ENCODE measurements at places on chromosomes 1 and 21. TPM values are rescaled to one million over a fixed set of nuclear protein-coding genes. Genes with fewer than 3 reads are reported as not detected.
A peak's percentile ranks its signal among the peaks of the same experiment; 100 is the strongest.

- DNase-seq = no peak
Measured at GRCh38 chr1:165114022-165114888, 242.3 kb downstream of the LMX1A start.

- no peak for DNase-seq
Measured at GRCh38 chr1:207801819-207802218, 50.0 kb downstream of the CD46 start.

- DNase-seq = peak; percentile 51
Measured at GRCh38 chr21:31161157-31161556, 122.9 kb upstream of the KRTAP19-8 start.

The SH2D1B gene
- not detected for total RNA-seq

The CFAP107 gene
- not detected for total RNA-seq

GRCh38 chr1:207239874-207240273, 81.6 kb upstream of the CD55 start:
- no peak for DNase-seq

DNA sequence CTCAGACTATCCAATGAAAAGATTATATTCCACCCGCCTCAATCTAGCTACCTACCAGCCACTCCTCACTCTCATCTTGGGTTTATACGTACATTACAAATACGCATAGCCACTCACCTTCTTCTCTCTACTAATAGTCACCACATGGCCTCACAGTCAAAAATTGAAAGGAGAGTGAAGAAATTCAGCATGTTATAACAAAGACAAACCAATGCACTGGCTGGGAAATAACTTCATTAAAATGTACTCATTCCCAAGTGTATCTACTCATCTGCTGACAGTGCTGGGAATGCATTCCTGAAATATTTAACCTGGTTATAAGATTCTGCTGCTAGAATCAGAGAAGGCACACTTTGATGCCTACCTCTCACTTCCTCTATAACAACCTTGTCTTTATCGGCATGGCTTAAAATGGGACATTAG, 6.5 kb downstream of the ZNF644 start:
- no peak for DNase-seq

The AK4 gene
- total RNA-seq = 11.9 TPM

The TPTE gene
- not detected for total RNA-seq

GRCh38 chr21:35896060-35896459, 164.3 kb downstream of the SETD4 start:
- DNase-seq = no peak

DNA sequence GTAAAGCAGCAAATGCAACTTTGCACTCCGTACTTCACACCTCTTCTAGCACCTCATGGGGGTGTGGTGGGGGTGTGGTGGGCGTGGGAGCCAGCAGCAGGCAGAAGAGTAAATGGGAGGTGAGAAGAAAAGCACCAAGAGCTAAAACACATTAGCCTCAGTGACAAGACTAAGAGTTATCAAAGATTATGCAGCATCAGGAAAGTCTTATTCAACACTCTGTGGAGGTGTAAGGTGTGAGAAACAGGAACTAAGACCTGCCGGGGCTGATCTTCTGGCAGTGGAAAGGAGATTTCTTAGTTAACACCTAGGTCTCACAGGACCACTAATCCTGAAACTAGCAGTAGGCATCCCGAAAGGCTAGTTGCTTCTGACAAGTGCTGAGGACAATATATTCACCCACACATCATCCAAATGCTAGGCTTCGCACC, 9.9 kb downstream of the TGFBR3 start:
- no peak for DNase-seq

GRCh38 chr1:47450606-47451005, 12.8 kb downstream of the FOXD2 start:
- DNase-seq = no peak

GRCh38 chr1:222095606-222096475, 354.0 kb upstream of the DUSP10 start:
- DNase-seq = no peak

DNA sequence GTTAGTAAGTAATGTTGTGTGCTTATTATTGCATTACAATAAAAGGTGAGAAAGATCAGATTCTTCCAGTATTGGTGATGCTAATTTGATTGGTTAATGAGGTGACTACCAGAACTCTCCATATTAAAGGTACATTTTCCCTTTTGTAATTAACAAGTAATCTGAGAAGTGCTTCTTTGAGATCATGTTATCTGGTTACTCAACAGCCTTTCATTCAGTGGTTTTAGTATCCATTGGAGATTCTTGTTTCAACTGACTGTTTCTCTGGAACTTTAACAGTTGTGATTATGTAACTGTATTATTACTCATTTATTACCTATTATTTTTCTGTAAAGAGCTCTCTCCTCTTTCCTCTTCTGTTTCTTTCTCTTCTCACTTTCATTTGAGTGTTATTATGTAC, 86.7 kb downstream of the PEX14 start:
- DNase-seq = no peak

The NBL1 gene
- total RNA-seq = 29.2 TPM

DNA sequence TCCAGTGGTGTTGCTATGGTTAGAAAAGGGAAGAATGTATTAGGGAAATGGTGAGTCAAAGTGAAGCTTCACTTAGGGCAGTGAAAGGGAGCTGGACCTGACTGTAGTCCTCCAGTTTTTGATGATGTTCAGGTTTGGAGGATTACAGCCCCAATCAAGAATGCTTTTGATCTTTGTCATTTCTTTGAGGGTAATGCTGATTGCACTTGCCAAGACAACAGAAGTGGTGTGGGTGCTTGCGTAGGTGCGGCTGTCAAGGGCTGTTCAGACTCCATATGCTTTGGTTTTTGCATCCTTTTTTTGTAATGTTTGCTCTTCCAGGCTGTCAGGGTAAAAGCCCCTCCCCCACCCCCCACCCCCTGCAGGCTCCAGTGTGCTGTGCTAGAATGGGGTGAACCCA, 38.9 kb downstream of the HHAT start:
- peak; percentile 50 for DNase-seq

- no peak for DNase-seq
Measured at GRCh38 chr1:19157653-19158052, 52.4 kb downstream of the UBR4 start.

- no peak for DNase-seq
Measured at GRCh38 chr1:243413431-243414151, 157.8 kb downstream of the SDCCAG8 start.

- peak; percentile 14 for DNase-seq
Measured at GRCh38 chr21:41953831-41954653, at the start of gene C2CD2. C2CD2 (minus strand) TSS chr21:41954018; CDS start chr21:41953648, 370 bp downstream.

- no peak for DNase-seq
Measured at GRCh38 chr21:44767834-44768831, 33.5 kb downstream of the UBE2G2 start.

The ERRFI1 gene
- total RNA-seq = 19.7 TPM

The SLAMF9 gene
- not detected for total RNA-seq

All from occipital lobe (tissue), 3 donors.